Suppressor macrophage treated with lipopolysaccharide for 1 hour (primary cell): ENCODE measurements at places on chromosomes 2 and 18.

- DNase-seq = peak; percentile 75
Measured at GRCh38 chr18:379681-380330, 112.0 kb upstream of the THOC1 start.

GRCh38 chr2:40282428-40282827 is 169.5 kb downstream of the SLC8A1 start:
- no peak for DNase-seq

DNA sequence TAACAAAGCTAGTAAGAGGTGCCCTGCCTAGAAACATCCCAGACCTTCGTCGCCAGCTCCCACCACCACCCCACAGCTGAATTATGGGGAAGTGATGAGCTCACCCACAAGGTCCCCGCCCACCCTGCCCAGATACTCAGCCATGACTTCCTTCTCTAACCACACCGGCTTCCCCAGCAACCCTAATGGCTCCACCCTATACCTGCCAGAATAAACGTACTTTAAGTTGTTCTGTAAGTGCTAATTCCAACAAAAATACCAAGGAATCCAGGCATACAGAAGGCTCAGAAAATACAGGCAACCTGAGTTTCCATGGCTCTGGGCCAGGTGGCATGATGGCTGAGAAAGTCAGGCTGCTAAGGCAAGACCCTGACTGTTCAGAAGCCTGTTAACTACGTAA is 39.1 kb downstream of the TMEM163 start:
- peak; percentile 40 for DNase-seq

DNA sequence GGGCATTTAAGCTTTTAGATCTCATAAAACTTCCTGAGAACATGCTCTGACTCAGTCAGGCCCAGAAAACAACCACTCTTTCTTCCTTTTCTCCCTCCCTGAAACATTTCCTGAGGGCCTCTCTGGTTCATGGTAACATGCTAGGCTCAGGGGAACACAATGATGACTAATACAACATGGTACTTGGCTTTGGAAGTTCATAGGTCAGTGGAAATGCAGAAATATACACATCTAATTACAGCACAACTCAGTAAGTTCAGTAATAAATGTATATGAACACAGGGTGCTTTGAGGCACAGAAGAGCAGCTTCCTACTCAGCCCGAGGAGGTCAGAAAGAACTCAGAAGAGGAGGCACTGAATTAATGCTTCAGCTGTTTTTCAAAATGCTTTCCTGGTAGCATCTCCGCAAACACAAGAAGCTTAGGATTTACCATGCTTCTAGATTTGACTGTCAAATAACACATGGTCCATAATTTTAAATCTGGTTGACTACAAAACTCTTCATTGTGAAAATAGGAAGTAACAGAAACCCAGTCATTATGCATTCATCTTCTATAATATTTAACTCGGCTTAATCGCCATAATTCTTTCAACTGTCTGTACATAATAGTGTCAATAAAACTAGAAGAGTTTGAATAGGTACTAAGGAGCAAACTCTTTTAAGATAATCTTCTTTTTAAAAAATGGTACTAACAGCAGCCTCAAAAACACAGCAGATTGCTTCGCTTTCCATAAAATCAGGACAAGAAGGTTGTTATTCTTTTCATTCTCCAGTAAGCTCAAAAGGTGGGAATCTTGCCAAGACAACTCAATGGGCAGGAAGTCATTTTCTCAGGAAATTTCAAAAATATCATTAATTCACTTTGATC is 251.3 kb downstream of the DLGAP1 start:
- no peak for DNase-seq

DNA sequence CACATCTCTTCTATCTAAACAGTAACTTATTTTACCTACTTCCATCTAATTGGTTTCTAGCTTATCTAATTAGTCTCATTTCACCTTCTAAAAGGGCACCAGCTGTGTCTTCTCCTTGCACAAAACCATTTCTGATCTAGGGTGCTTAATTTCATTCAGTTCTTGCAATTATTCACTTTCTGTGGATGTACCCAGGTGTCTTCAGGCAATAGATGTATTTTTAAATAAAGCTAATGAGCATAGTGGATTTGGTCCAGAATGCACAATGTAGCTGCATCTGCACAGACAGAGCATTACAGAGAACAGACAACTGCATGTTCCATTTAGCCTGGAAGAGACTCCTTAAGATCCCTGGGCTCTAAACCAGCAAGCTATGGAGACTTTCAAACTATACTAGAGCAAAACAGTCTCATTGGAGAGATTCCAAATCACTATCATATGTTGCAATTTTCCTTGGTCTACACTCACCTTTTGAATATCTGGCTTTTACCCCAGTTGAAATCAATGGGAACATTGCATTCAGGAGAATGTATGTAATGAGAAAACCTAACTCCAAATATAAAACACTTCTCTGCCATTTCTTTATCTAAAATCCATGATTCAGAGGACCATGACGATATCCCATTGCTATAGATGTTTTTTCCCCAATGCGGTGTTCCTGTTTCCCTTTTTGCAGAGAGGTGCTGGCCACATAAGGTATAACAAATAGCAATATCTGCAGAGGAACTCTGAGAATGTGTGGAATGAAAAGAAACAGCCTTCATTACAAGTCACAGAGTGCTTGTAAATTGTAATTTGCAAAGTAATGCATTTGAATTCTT is 3.5 kb upstream of the RFX8 start:
- peak; percentile 31 for DNase-seq

DNA sequence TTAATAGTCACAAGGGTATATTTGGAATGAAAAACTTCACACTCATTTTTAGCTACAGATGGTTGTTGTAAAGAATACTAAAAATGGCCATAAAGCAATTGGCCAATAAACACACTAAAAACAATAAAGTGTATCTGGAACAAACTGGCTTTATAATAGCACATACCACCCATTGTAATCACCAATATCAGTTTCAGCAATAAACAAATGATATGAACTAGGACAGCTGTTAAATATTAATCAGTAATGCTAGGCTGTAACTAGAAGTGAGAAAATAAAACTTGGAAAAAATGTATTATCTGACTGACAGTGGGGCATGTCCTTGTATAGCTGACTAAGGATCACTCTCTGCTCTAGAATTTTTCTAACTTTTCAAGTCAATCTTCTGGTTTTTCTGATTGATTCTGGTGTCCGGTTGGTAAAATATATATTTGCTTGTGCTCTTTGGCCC is 312.5 kb downstream of the RND3 start:
- no peak for DNase-seq

- no peak for DNase-seq
Measured at GRCh38 chr2:6944555-6944954, 27.3 kb downstream of the RNF144A start.

GRCh38 chr2:232485348-232485756 is 2.3 kb downstream of the ECEL1 start:
- DNase-seq = no peak

GRCh38 chr2:23508066-23508390 is 123.0 kb downstream of the KLHL29 start:
- no peak for DNase-seq

GRCh38 chr18:63552581-63552980 is 10.4 kb downstream of the SERPINB12 start:
- peak; percentile 34 for DNase-seq
